ENCODE measurements at places on chromosomes 6 and 20.

GRCh38 chr6:25777856-25778649, 23.5 kb downstream of the SLC17A4 start:
- DNase-seq: no peak

- no peak for DNase-seq
Measured at GRCh38 chr20:18815194-18815942, 1.8 kb downstream of the SCP2D1 start.

DNA sequence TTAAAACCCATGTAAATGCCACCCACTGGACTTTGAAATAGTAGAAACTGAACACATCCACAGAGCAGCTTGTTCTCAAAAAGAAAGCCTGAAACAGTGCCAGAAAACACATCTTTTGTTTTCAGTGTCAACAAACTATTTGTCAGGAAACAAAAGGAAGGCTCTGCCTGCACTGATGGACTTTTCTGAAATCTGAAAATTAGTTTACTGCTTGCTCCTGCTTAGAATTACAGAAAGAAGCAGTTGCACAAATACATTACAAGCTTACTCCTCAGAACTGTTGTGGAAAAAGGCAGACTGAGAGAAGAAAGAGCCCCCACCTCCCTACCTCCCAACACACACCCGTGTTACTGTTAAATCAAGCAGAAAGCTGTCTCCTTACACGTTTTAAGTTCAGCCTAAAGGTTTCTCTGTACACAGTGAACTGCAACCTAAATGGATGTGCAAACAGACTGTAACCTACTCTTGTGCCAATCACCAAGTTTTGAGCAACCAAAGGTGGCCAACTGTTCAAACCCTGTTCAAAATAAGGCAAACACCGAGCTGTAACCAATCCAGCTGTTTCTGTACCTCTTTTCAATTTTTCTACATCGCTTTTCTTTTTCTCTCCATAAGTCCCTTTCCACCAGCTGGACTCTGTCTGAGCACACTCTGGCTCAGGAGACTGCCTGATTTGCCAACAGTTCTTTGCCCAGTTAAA, 43.7 kb downstream of the FRK start:
- no peak for DNase-seq

GRCh38 chr6:42929821-42930360, 611 bp downstream of the CNPY3 start:
- no peak for DNase-seq

DNA sequence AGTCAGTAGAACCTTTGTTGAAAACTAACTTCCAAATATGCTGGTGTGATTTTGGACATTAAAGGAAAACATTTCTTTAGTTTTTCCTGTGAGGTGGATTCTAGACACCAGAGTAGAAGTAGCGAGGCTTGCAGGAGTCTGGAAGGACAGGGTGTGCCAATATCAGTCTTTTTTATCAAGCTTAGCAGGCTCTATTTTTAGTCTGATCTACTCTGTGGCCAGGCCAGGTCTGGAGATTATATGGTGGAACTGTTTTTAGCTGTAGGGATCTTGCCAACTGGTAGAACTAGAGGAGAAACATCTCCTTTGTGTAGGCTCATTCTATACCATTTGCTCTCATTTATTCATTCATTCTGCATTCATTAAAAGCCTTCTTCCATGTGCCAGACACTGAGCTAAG, 42.7 kb downstream of the LRP11 start:
- DNase-seq: no peak

GRCh38 chr6:90286884-90287488, 9.7 kb downstream of the BACH2 start:
- no peak for DNase-seq

GRCh38 chr6:48859562-48860123, 603.4 kb downstream of the MMUT start:
- DNase-seq: no peak

- DNase-seq: no peak
Measured at GRCh38 chr20:32484225-32484957, 100.7 kb downstream of the NOL4L start.

- DNase-seq: no peak
Measured at GRCh38 chr6:3151691-3152090, 5.7 kb downstream of the TUBB2A start.

GRCh38 chr6:166633732-166634535, 6.9 kb upstream of the RPS6KA2 start:
- no peak for DNase-seq

Measured in GOT3 (cell line).